ENCODE measurements at places on chromosomes 12 and 14.
A peak's percentile ranks its signal among the peaks of the same experiment; 100 is the strongest.

DNA sequence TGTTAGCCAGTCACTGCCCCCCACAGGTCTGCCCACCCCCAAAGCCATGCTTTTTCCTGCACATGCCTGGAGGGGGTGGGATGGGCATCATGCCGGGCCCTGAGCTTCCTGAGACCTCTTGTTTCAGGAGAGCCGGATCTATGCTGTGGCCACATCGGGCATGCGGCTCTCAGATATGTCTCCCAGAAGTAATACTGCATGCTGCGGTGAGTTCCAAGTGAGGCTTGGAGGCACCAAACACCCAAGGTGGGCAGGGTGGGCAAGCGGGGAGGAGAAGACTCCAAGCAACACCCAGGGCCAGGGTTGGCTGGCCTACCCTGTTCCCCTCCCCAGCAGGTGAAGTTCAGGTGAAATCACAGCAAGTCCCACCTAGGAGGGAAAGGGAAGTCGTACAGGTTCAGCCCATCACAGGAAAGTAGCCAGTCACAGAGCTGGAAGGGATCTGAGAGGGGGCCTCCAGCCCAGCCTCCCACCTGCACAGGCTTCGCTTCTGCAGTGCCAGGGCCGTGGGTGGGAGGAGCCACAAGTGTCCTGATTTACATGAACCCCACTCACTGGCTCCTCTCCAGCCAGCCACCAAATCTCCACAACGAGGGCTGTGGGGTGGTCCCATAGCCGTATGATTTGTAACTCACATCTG is 30.9 kb downstream of the PIGH start:
- DNase-seq = no peak

- no peak for DNase-seq
These were observed 155.9 kb upstream of the PRMT8 start for GRCh38 chr12:3335078-3335487.

DNA sequence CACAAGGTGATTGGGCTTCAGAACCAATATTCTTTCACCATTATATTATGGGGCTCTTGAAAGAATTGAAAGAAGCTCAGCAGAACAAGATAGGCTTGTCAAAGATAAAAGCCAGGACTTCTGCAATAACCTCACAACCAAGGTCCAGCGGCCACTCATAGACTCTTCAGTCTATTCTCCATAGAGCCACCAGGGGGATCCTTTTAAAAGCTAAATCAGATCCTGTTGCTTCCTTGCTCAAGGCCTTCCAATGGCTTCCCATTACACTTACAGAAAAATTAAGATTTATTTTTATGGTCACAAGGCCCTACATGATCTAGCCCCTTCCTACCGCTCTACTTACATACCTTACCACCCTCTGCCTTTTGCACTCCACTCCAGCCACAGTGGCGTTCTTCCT is 169.6 kb downstream of the C12orf42 start:
- peak; percentile 10 for DNase-seq

GRCh38 chr12:82555699-82556098 is 131.0 kb upstream of the TMTC2 start:
- peak; percentile 11 for DNase-seq

GRCh38 chr12:63319936-63320633 is 169.1 kb upstream of the AVPR1A start:
- no peak for DNase-seq

GRCh38 chr12:78146365-78146772 is 315.7 kb downstream of the NAV3 start:
- peak; percentile 8 for DNase-seq

DNA sequence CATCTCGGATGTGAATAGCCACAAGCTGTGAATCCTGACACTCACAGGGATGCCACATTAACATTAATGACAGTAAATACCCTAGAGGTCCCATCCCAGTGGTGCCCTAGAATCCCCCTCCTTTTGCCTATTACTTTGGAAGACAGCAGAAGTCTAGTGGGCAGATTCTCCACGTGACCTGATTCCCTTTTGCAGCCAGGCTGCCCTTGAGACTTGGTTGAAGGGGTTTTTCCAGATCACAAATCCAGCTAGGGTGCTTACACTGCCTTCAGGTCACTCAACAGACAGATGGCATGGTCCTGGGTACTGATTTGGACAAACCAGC is 8.7 kb downstream of the HDAC7 start:
- no peak for DNase-seq

DNA sequence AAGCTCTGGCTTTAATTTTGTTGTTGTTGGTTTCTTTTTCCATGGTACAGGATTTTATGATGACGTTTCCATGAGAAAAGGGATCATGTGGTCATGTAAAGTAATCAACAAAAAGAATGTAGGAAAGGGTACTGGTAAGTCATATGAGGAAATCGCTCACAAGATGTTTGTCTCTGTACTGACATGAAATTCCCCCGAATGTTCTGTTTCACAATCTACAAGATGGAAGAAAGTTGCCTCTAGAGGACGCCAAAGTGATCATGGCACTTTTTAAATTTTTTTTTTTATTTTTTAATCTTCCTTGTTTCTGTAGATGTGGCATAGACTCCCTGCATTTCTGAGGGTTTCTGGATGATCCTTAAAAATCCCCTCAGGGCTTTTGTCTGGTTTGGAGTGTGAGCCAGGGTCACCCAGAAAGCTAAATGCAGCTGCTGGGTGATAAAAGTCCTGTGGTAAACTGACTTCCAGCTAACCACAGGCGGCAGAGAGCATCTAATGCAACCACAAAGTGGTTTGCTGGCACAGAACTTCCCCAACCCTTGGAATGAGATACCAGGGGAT is 393.5 kb downstream of the CCDC91 start:
- DNase-seq = no peak

DNA sequence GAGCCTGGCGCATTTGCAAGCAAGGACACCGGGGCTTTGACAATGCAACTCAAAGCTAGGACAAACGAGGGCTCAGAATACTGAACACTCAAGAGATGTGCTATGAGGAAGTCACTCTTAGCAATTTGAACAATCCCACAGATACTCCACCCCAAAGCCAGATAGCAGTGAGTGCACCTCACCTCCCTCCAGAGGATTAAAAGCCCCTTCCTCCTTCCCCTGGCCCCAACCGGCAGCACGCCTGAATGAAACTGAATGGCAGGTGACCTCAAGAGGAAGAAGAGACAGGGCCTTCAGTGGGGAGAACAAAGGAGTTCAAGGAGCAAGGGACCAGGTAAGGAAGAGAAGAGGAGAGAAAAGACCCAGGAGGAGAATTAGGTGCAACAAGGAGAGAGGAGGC is 1.9 kb upstream of the KRT78 start:
- DNase-seq = no peak

DNA sequence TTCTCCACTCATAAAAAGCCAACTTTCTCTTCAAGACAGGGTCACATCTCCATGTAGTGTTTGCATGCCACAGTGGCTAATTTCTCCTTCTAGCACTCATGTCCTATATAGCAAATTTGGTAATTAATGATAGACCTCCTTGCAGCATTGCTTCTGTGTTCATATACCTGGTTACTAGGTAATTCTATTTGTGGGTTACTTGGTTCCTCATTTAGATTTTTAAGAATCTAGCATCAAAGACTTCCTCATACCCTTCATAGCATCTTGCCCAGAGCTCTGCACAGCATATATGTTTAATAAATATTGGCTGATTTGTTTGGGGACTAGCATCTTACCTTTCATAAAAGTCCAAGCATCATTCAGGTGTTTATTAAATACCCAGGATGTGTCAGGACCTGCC is 152.1 kb downstream of the DUSP6 start:
- no peak for DNase-seq

DNA sequence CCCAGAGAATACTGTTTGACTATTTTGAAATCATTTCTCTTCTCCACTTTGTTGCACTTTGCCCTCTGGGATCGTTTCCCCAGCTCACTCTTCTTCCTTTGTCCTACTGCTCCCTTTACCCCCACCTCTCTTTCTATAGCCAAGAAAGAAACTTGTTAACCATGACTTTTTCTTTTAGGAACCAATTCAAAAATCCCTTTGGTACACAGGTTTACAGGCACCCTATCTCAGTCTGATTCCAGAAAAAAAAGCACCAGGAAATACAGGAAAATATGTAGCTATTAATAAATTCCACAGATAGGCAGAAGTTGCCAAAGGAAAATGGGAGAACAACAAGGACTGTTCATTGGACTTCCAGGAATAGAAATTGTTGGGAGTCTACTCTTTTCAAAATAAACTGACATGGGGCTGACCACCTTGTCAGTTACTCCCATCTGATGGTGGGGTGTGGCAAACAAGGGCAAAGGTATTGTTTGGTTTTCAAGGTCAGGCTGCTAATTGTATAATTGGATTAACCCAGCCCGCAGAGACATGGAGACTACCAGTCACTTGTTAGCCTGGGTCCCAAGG is 82.4 kb downstream of the CRADD start:
- DNase-seq = no peak

DNA sequence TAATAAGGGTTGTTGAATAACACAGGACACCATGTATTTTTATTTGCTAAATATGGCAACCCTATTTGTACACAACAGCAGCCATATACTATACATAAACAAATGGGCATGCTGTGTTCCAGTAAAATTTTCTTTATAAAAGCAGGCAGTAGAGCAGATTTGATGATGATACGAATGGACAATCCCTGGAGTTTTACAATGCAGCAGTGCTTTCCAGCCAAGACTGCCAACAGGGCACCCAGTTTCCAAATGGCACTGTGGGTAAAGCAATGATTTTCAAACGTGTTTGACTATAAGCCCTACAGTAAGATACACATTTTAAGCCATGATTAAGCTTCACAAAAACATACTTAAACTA is 282.7 kb downstream of the NUAK1 start:
- DNase-seq = peak; percentile 68

- DNase-seq = no peak
These were observed 9.4 kb downstream of the ART4 start for GRCh38 chr12:14833952-14834351.

DNA sequence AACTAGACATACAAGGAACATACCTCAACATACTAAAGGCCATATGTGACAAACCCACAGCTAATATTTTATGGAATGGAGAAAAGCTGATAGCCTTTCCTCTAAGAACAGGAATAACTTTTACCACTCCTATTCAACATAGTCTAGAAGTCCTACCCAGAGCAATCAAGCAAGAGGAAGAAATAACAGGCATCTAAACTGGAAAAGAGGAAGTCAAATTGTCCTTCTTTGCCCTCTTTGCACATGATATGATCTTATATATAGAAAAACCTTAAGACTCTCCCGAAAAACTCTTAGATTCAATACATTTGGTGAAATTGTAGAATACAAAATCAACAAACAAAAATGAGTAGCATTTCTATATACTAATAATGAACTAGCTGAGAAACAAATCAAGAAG is 110.0 kb downstream of the ATP23 start:
- no peak for DNase-seq

GRCh38 chr12:50353869-50354593 is 42.4 kb downstream of the FAM186A start:
- DNase-seq = no peak

- no peak for DNase-seq
These were observed 118.7 kb upstream of the TMCC3 start for GRCh38 chr12:94769047-94769420.

GRCh38 chr12:6080149-6081045 is 44.1 kb downstream of the VWF start:
- DNase-seq = no peak

DNA sequence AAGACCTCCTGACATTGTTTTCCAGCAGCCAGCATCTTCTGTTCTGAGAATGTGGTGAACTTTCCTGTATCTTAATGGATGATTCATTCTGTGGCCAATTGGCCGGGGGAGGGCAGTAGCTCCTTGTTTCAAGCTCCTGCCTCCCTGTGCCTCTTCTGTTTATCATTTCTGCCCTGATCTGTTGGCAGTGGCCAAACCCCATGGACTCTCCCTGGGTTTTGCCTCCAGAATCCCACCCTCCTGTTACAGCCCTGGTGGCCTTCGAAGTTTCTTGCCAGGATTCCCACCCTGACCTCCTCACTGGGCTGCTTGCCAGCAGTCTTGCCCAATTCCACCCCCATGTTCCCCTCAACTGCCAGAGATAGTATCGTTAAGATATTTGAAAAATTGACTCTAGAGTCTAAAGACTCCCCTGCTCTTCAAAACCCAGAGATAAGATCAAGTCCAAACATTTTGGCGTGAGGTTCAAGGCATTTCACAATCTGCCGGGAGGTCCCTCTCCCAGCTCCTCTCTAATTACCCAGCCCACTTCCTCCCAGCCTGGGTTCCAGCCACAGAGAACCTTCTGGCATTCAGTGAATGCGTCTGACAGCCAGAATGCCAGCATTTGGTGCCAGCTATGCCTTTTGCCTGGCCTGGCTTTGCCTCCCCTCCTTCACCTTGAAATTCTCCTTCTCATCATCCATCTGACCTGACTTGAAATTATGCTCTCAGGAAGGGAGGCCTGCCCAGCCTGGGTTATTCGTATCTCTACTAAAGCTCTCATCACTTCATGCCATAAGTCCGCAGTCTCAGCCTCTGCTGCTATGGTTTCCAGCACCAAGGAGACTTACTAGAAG is 37.7 kb upstream of the TXNRD1 start:
- no peak for DNase-seq

- no peak for DNase-seq
These were observed 3.7 kb downstream of the MYH6 start for GRCh38 chr14:23404331-23404900.

DNA sequence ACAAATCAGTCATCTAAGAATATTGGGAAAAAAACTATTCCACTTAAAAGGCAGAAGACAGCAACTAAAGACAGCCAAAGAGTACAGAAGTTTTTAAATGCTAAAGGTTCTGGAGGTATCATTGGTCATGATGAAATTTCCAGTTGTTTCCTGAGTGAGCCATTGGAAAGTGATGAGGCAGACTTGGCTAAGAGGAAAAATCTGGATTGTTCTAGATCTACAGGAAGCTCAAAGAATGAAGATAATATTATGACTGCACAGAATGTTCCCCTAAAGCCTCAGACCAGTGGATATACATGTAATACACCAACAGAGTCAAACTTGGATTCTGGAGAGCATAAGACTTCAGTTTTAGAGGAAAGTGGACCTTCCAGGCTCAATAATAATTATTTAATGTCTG is 22.8 kb downstream of the GALNT4 start:
- DNase-seq = no peak

DNA sequence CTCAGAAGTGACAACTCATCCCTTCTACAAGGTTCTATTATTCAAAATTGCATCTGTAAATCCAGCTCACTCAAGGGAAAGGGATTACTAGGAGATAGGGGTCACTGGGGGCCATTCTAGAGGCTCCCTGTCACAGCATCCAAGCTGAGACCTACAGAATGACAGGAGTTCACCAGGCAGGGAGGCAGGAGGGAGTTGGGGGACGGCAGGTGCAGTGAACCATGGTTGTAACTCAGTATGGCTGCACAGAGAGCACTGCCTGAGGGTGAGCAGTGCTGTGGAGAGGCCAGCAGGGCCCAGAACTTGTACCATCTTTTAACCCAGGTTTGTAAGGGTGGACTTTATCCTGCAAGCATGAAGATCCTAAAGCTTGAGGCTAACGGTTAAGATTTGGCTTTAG is 37.9 kb upstream of the SINHCAF start:
- DNase-seq = no peak

GRCh38 chr12:117134059-117134458 is 34.8 kb upstream of the TESC start:
- DNase-seq = no peak

DNA sequence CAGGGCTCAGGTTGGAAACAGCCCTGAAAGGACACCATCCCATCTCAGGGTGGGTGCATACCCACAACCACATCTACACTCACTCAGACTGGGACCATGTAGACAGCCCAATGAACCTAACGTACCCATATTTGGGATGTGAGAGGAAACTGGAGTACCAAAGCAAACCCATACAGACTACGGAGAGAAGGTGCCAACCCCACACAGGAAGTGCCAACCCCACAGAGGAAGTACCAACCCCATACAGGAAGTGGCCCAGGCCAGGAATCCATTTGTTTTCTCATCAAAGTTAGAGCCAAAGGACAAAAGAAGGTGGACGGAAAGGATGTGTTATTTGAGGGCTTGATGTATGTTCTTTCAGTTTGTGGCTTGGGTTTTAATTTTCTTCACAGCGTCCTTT is 19.5 kb upstream of the SPIC start:
- no peak for DNase-seq
